ENCODE measurements at places on chromosomes 1 and 21.
A peak's percentile ranks its signal among the peaks of the same experiment; 100 is the strongest.

DNA sequence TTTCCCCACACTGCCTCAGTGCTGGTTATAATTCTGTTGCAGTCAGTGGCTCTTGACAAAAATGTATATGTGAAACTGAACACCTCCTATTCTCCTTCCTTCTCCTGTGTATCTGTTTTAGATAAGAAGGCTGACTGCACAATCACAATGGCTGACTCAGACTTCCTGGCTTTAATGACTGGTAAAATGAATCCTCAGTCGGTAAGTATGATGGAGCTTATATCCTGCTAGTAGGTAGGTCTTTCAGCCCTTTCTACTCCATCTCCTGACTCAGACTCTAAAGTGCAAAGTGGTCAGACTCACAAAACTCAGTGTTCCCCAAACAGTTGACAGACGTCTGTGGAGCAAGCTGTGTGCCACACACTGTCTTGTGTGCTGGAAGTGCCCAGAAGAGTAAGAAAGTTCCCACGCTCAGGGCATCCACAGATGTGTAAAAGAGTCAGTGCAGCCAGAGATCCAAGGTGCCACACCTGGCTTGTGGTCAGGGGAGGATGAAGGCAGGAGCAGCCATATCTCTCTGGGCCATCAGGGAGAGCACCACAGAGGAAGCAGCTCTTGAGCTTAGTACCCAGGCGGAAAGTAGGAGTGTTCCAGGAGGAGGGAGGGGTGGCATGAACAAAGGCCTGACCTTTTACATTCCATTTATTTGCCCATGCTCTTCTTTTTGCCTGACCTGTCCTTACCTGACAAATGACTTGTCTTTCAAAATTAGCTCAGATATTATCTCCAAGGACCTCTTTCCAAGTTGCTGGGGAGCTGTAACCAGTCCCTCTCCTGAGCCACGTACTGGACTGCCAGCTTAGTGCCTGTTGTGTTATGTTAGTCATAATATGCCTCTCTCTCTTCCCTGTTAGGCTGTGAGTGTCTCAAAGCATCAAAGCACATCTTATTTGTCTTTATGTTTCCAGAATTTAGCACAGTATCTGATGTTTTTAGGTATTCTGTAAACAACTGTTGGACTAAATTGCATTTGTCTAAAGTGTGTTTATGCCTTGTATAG, 14.0 kb upstream of the PODN start:
- peak; percentile 9 for DNase-seq

- DNase-seq = no peak
These were observed 9.6 kb downstream of the CAMK2N1 start for GRCh38 chr1:20476265-20477038.

DNA sequence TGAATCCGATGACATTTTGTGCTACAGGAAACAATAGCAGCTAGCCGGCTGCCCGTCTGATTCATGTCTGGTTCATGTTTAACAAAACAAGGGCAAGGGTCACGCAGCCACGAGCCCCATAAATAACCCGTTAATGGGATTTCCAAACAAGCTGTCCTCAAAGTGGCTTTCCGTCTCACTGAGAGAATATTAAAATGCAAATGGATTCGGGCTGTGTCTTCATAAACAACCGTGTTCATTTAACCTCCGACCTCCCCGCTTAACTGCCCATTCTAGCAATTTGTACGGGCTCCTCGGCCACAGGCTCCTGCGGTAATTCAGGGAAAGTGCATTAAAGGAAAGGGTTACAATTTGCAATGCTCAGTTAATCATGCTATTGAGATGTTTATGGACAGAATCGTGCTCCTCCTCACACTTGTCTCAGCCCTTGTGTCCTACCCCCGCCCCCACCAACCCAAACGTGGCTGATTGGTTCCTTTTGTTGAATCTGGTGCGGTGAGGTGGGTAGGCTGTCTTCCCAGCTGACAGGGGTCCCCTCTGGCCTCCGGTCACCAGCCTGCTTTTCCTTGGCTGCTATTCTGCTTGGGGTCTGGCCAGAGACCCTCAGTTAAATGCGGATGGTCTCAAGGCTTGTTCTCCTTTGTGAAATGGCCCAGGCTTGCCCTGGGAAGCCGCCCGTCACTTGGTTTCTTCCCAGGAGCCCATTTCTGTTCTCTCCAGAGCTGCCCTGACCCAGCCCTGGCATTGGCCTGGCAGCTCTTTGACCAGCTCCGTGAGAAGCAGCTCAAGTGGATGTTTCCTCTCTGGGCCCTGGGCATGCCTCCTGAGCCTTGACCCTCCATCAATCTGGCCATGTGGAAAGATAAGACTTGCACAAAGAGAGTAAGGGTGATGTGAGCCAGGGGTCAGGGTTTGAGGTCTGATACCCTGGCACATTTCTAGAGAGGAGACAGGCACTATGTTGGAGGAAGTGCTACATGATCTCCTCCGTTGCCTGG, 200.7 kb upstream of the POU3F1 start:
- no peak for DNase-seq

DNA sequence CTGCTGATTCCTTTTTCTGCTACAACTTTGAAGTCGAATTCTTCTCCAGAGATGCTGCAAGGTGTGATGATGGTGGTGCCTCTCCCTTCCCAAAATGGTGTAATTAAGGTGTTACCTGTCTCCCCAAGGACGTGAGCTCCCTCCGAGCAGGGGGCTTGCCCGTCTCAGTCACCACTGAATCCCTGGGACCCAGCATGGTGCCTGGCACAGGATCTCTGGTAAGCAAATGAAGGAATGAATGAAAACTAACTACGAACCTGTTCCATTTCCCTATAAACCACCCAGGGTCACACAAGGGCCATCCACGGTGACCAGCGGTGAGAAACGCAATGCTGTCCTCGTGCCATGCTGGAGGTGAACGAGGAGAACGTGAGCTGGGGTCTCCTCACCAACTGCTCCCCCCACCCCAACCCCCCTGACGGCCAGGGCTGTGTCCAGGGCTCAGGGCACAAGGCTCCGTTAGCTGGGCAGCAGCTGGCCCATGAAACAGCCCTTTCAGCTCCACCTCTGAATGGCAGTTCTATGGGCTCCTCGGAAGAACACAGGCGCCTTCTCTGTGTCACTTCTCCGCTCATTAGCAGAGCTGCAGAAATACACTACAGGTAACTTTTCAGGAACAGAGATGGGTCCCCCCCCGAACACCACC, 2.2 kb upstream of the MATN1 start:
- DNase-seq = no peak

DNA sequence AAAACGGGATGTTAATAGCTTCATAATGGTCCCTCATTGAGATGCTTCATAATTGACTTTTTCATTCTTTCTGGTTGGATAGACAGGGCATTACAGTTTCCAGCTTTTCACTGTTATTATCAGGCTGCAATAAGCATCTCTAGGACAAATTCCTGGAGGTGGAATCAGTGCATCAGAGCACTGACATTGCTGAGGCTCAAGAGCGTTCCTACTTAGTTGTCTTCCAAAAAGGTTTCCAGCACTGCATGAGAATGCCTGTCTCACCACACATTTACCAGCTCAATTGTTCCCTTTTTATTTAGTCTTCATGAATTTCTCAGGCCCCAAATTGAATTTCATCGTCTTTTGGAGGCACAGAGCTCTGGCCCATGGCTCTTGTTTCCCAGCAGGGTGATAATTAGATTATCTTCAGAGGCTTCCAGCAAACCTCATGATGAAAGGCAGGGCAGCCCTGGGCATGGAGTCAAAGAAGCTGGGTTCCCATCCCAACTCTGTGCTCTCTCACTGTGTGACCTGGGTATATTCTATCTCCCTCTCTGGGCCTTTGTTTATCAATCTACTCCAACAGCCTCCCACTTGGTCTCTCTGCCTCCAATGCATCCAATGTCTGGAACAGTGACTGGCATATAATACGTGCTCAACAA, 451.4 kb downstream of the PTPRU start:
- DNase-seq = no peak

DNA sequence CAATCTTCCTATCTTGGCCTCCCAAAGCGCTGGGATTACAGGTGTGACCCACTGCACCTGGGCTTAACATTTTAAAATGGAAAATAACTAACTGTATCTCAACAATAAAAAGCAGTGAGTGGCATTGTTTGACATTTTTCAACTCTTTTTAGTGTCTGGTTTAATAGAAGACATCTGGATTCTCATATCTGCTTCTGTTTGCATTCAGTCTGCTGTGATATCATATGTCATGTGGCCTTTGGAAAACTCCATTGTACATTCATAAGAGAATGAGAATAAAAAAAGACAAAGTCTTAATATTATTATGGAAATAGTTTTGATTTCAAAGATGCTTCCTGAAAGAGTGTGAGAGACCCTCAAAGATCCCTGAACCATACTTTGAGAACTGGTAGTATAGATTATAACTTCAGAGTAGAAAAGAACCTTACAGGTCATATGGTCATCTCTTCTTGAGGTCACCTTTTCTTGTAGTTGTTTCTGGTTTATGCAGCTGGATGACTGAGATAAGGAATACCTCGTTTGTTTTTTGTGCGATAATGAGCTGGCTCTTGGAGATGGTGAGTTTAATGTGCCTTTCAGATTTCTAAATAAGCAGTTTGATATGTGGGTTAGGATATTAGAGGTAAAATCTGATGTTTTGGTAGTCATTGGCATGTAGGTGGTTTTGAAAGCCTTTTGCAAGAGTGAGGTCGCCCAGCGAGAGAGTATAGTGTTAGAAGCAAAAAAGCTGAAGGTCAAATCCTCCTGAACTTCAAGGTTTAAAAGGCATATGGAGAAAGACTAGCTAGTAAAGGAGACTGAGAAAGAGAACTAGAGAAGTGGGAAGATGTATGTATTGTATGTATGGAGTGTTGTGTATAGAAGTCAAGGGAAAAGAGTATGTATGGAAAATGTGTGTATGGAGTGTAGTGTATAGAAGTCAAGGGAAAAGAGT, 17.2 kb downstream of the CEP350 start:
- DNase-seq = no peak

GRCh38 chr1:15676010-15676409, 8.1 kb upstream of the PLEKHM2 start:
- no peak for DNase-seq

DNA sequence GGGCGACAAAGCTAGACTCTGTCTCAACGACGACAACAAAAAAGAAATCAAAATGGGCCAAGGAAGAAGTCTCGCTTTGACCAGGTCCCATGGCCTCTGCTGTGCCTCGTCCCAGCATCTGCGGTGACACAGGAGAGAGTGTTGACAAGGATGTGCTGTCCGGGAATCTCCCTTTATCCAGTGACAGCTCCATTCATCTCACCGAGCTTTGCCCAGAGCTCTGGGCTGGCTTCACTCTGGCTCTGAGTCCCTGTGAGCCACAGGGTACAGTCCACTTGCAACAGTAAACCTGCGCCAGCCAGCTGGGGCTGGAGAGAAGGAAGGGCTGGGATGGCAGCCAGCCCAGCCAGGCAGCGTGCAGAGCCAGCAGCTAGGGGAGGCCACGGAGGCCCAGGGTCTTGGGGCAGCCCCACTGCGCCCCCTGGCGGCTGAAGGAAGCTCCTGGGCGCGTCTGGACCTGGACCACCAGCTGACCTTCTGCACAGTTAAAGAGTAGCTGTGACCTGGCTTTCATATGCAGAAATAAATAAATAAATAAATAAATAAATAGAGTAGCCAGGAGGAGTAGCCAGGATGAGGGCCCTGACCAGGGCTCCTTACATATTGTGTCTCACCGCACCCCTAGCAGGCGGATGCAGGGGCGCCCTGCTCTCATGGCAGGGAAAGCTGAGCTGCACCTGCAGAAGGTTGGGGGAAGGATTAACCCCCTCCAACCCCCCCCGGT, 29.7 kb downstream of the ENO1 start:
- peak; percentile 83 for DNase-seq

GRCh38 chr1:170692866-170693575, 29.1 kb downstream of the PRRX1 start:
- DNase-seq = no peak

GRCh38 chr1:53826367-53826766, 11.7 kb downstream of the NDC1 start:
- DNase-seq = no peak

GRCh38 chr1:4965346-4966075, 311.1 kb downstream of the AJAP1 start:
- no peak for DNase-seq

- no peak for DNase-seq
These were observed 36.1 kb upstream of the PLPPR4 start for GRCh38 chr1:99228153-99228552.

- DNase-seq = peak; percentile 7
These were observed 96.9 kb downstream of the RGL1 start for GRCh38 chr1:183901748-183902330.

- DNase-seq = no peak
These were observed 31.7 kb upstream of the CAMTA1 start for GRCh38 chr1:6753320-6754140.

DNA sequence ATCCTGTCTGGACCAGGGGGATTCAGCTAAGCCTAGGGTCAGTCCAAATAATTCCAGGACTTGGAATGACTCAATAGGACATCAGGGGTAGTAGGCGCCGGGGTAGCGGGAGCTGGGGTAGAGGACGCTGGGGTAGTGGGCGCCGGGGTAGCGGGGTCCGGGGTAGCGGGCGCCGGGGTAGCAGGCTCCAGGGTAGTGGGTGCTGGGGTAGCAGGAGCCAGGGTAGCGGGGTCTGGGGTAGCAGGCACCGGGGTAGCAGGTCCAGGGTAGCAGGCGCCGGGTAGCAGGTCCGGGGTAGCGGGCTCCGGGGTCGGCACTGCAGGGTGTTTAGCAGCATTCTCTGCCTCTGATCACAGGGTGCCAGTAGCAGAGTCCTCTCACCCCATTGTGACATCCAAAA, 248.9 kb downstream of the KCNJ6 start:
- no peak for DNase-seq

DNA sequence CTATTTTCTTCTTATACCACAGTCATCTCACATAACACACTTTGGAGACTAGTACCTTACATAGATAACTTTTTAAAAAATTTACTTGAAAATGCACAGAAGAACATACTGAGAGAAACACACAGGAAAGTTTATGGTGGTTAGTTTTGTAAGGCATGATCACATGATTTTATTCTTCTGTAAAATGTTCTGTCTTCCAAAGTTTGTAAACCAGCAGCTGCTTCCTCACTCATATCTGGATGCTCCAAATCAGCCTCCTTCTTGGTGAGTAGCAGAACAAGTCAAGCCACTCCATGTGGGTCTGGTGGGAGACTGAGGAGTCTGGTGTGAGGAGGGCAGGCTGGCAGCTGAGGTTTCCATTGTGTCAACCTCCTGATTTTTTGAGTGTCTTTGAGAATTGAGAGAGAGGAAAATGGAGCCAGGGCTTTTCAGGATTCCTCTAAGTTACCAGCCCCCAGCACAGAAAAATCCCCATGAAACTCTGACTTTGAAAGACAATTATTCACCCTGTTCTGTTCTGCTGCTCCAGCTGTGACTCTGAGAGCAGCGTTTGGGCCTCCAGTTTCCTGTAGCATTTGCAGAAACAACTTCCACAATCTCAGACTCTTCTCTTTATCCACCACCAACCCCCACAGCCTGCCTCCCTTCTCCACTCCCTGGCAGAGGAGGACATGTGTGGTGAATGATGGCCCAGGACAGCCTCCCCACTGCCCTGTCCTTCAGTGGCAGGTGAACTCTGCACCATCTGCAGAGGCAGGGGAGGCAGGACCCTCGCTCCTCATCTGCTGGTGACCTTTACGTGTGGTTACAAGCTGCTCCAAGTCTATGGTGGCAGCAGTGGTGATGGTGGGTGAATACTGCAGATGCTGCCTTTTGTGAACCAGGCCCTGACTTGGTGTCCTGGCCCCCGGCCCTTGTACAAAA, 82.3 kb downstream of the FCRL5 start:
- DNase-seq = peak; percentile 23

- DNase-seq = peak; percentile 40
These were observed 208.8 kb upstream of the USP25 start for GRCh38 chr21:15520811-15521643.

- no peak for DNase-seq
These were observed 189.9 kb downstream of the HUNK start for GRCh38 chr21:32062591-32063227.

GRCh38 chr21:14321042-14321441, 61.9 kb downstream of the HSPA13 start:
- DNase-seq = no peak
